ENCODE measurements at places on chromosomes 12 and 14. TPM values are rescaled to one million over a fixed set of nuclear protein-coding genes. Genes with fewer than 3 reads are reported as not detected.
A peak's percentile ranks its signal among the peaks of the same experiment; 100 is the strongest.

Gene TMEM132C
- 1.8 TPM for polyA plus RNA-seq

Gene AJUBA
- 0.23 TPM for polyA plus RNA-seq

Gene NEK9
- 9.0 TPM for polyA plus RNA-seq

Gene ENDOU
- polyA plus RNA-seq: 0.25 TPM

Gene RNASE3
- polyA plus RNA-seq: not detected

- H3K27ac ChIP-seq: peak overlapping the region; percentile 49
- DNase-seq: peak; percentile 74
- peaks cover 17% of the 10 kb centered on the region for H3K4me1 ChIP-seq
- no peaks in the 10 kb centered on the region for H3K27me3 ChIP-seq
- H3K36me3 ChIP-seq: no peaks in the 10 kb centered on the region
Observed at GRCh38 chr12:25276199-25276937, 25.6 kb upstream of the KRAS start.

DNA sequence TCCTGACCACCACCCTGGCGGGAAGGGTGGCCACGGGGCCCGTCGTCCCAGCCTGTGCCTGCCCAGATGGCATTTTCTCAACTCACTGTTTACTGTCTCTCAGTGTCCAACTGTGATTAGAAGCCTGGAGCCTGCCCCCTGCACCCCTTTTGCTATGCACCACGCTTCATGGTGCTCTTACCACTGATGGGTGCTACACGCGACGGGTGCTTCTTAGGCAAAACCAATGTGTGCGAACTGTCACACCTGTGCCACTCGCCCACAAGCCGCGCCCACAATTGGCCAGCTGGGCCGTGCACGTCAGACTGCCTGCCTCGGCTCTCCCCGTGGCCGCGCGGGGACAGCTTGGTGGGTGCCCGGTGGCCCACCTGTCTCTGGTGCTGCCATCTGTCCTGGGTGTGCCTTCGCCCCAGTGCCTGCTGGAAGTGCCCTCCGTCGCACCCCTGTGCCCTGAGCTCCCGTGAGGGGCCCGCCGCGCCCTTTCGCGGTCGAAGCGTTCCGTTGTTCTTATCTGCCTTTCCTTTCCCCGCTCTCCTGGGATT is 15.1 kb upstream of the AMN start:
- DNase-seq: no peak
- no peaks in the 10 kb centered on the region for H3K4me1 ChIP-seq
- H3K4me3 ChIP-seq: no peak overlapping the region
- H3K27ac ChIP-seq: no peak overlapping the region
- H3K36me3 ChIP-seq: peaks cover 38% of the 10 kb centered on the region

- H3K36me3 ChIP-seq: no peaks in the 10 kb centered on the region
- no peak for DNase-seq
- no peaks in the 10 kb centered on the region for H3K4me1 ChIP-seq
- no peaks in the 10 kb centered on the region for H3K27me3 ChIP-seq
- no peak overlapping the region for H3K4me3 ChIP-seq
- no peak overlapping the region for H3K27ac ChIP-seq
Observed at GRCh38 chr14:80587096-80587724, 354.3 kb downstream of the CEP128 start.

DNA sequence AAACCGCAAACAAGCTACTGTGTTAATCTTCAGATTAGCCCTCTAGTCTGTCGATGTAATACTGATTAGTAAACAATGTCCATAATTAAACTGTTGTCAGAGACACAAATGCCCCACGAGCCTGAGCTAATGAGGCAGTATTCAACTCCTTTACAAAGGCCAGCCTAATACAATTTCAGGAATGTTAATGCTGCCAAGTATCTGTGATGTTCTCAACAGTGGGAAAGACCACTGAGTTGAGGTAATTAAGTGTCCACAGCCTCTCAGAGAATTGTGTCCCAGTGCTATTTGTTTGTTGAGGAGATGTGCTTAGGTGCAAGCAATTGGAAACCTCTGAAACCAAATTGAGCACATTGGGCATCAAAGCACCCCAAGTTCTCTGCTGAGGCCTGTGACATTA is 139.4 kb upstream of the CDKN3 start:
- H3K27me3 ChIP-seq: no peaks in the 10 kb centered on the region
- no peak overlapping the region for H3K4me3 ChIP-seq
- DNase-seq: no peak
- no peaks in the 10 kb centered on the region for H3K36me3 ChIP-seq

DNA sequence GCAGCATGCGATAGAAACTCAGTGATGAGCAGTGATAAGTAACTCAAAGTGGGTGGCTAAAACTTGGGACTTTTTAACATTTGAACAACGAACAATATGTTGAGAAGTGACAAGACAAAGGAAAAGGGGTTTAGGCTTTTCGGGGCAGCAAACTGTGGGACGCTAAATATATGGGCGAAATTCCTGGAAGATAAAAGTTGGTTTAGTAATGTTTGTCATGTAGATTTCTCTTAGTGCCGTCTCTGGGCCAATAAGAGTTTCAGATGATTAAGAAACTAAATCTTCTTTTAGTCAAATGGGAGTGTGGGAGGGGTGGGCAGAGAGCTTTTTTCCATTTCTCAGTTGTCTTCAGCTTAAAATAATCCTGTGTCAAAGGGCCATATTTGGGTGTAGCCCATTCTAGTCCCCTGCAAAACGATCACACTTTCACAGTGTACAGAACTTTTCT is 41.7 kb upstream of the FUT8 start:
- no peak for DNase-seq
- H3K36me3 ChIP-seq: no peaks in the 10 kb centered on the region
- no peak overlapping the region for H3K27ac ChIP-seq
- H3K4me1 ChIP-seq: no peaks in the 10 kb centered on the region
- no peak overlapping the region for H3K4me3 ChIP-seq
- peaks cover 9% of the 10 kb centered on the region for H3K27me3 ChIP-seq

- no peaks in the 10 kb centered on the region for H3K4me1 ChIP-seq
- no peak overlapping the region for H3K27ac ChIP-seq
- no peaks in the 10 kb centered on the region for H3K27me3 ChIP-seq
- DNase-seq: no peak
Observed at GRCh38 chr14:65213316-65213715, 111.0 kb upstream of the MAX start.

- no peak for DNase-seq
- H3K27ac ChIP-seq: no peak overlapping the region
- no peaks in the 10 kb centered on the region for H3K27me3 ChIP-seq
Observed at GRCh38 chr14:50338587-50338986, 26.5 kb downstream of the DMAC2L start.

GRCh38 chr12:32334371-32334777 is 65.0 kb upstream of the FGD4 start:
- no peaks in the 10 kb centered on the region for H3K27me3 ChIP-seq
- no peak overlapping the region for H3K27ac ChIP-seq
- H3K36me3 ChIP-seq: peaks cover 18% of the 10 kb centered on the region
- no peaks in the 10 kb centered on the region for H3K4me1 ChIP-seq

- DNase-seq: no peak
- H3K36me3 ChIP-seq: no peaks in the 10 kb centered on the region
- H3K4me1 ChIP-seq: no peaks in the 10 kb centered on the region
- H3K4me3 ChIP-seq: no peak overlapping the region
- H3K27ac ChIP-seq: no peak overlapping the region
- H3K27me3 ChIP-seq: no peaks in the 10 kb centered on the region
Observed at GRCh38 chr12:27096420-27096819, 14.0 kb upstream of the C12orf71 start.

- H3K27ac ChIP-seq: no peak overlapping the region
- no peaks in the 10 kb centered on the region for H3K4me1 ChIP-seq
- DNase-seq: no peak
- no peaks in the 10 kb centered on the region for H3K27me3 ChIP-seq
Observed at GRCh38 chr14:89773644-89774316, 180.8 kb downstream of the EFCAB11 start.

DNA sequence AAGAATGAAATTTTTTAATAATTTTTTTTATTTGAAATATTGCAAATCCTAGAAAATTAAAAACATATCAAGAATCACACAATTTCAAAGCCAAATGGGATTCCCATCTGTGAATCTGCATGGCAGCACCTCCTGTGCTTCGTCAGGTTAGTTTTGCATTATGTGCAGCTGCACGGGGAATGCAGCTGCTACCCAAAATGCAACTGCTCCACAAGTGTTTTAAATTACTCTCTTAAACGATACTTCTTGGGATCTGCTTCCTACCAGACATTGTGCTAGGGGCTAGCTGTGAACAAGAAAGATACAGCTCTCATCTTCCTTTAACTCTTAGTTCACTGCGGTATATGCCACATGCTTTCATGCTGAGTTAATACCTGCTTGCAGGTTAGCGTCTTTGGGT is 154.2 kb downstream of the CRADD start:
- no peaks in the 10 kb centered on the region for H3K36me3 ChIP-seq
- no peak overlapping the region for H3K27ac ChIP-seq
- no peaks in the 10 kb centered on the region for H3K27me3 ChIP-seq
- no peak for DNase-seq
- peaks cover 15% of the 10 kb centered on the region for H3K4me1 ChIP-seq
- H3K4me3 ChIP-seq: no peak overlapping the region

DNA sequence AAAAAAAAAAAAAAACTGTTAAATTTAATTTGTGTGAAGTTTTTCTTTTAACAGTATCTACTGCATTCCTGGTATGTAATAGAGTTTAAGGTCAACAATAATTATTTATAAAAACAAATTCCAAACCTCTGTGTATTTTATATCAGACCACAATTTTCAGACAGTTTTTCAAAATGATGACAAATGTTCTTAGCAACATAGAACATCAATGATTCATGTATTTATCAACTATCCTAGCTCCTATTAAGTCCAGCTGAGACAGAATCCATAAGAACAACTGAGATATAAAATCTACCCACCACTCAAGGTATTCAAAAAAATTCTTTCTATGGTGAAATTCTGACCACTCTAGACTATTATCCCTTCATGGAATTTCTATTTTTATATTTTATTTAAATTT is 144.5 kb downstream of the EPS8 start:
- no peak overlapping the region for H3K27ac ChIP-seq
- H3K4me1 ChIP-seq: no peaks in the 10 kb centered on the region
- peaks cover 25% of the 10 kb centered on the region for H3K36me3 ChIP-seq
- DNase-seq: no peak
